A673 (cell line): ENCODE measurements at places on chromosomes 5 and 9.

DNA sequence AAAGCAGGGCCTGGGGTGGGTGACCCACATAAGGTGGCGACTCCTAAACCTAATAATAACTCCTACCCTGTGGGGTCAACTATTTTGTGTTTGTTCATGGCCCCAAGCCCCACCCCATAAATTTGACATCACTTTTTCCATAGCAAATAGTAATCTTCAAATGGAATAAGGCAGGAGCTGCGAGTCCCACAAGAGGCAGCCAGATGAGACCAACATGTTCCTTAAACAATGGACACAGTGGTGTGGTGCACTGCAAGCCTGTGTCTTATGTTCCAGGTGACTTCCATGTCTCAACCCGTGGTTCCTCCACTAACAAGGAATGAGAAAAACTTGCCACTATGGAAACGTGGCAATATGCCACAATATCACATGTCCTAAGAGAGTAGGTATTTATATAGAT, 20.6 kb downstream of the TMEM174 start:
- no peaks in the 10 kb centered on the region for H3K4me1 ChIP-seq
- no peak for DNase-seq
- H3K27ac ChIP-seq: no peak overlapping the region
- H3K4me3 ChIP-seq: no peak overlapping the region

- H3K4me3 ChIP-seq: no peak overlapping the region
- no peaks in the 10 kb centered on the region for H3K27me3 ChIP-seq
- H3K4me1 ChIP-seq: no peaks in the 10 kb centered on the region
Observed at GRCh38 chr5:98368141-98368540, 405.3 kb upstream of the RGMB start.

DNA sequence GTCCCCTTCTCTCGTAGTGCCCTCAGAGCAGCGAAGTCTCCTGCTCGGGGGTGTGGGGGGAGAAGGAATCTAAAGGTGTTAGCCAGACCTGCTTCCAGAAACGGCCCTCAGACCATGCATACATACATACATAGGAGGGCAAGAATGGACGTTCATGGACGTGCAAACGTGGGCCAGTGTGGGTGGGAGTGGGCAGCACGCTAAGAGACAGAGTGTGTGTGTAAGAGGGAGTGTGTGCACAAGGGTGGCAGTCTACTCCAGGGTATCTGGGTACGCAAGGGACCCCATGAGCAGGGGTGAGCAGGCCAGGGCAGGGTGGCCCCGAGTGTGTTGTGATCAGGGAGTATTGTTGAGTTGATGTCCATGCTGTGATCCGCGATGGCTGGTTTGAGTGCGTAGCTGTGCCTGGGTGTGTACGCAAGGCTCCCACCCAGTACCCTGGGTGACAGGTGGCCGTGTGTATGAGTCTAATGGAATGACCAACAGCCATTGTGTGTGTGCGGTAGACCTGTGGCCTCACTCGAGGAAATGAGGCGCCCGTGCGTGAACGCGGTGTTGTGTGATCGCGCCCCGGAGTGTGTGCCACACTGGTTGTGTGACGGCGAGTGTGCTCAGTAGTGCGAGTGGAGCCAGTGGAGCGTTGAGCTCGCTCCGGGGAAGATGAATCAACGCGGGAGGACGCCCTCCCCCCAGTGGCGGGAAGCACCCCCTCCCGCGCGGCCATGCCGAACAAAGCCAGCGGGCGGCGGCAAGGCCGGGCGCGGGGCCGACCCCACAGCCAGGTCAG, 826 bp downstream of the GPRIN1 start:
- peak; percentile 32 for DNase-seq
- H3K4me1 ChIP-seq: peaks cover 9% of the 10 kb centered on the region
- H3K27ac ChIP-seq: no peak overlapping the region
- H3K4me3 ChIP-seq: peak overlapping the region; percentile 53
- H3K27me3 ChIP-seq: no peaks in the 10 kb centered on the region
- H3K36me3 ChIP-seq: no peaks in the 10 kb centered on the region

- no peaks in the 10 kb centered on the region for H3K36me3 ChIP-seq
- H3K27me3 ChIP-seq: no peaks in the 10 kb centered on the region
- DNase-seq: no peak
- H3K4me3 ChIP-seq: no peak overlapping the region
Observed at GRCh38 chr9:20403346-20403745, 219.0 kb downstream of the MLLT3 start.

GRCh38 chr5:57595523-57595991, 112.9 kb upstream of the ACTBL2 start:
- no peaks in the 10 kb centered on the region for H3K4me1 ChIP-seq
- H3K27me3 ChIP-seq: no peaks in the 10 kb centered on the region
- no peaks in the 10 kb centered on the region for H3K36me3 ChIP-seq
- DNase-seq: no peak
- H3K4me3 ChIP-seq: no peak overlapping the region
- H3K27ac ChIP-seq: no peak overlapping the region

DNA sequence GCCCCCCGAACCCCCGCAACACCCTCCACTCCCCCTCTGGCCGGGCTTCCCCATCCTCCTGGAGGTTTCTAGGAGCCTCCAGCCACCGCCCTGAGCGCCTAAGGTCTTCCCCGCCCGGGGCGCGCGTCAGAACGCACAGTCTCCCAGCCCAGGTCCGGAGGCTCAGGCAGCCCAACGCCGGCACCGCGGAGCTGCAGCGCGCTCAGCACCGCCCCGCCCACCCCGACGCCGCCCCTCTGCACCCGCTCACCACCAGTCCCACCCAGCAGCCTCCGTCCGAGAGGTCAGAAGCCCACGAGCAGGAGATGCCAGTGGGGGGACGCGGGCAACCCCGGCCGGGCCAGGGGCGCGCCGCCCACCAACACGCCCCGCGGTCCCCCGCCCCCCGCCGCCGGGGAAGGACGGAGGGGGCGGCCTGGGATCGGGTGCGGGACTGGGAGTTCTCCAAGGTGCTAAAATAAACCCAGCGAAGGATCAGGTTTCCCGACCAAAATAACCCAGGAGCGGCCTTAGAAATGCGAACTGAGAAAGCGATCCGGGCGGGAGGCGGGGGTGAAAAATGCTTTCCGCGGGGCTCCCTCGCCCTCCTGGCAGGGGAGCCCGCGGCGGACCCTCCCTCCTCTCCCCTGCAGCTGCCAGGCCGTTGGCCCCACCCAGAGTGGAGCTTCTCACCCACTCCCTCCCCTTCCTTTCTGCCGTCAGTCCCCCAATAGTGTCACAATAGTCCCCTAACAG, 6.5 kb upstream of the FAM78A start:
- H3K4me1 ChIP-seq: peaks cover 4% of the 10 kb centered on the region
- no peak overlapping the region for H3K27ac ChIP-seq
- peak overlapping the region; percentile 43 for H3K4me3 ChIP-seq
- no peaks in the 10 kb centered on the region for H3K36me3 ChIP-seq
- peaks cover 19% of the 10 kb centered on the region for H3K27me3 ChIP-seq

DNA sequence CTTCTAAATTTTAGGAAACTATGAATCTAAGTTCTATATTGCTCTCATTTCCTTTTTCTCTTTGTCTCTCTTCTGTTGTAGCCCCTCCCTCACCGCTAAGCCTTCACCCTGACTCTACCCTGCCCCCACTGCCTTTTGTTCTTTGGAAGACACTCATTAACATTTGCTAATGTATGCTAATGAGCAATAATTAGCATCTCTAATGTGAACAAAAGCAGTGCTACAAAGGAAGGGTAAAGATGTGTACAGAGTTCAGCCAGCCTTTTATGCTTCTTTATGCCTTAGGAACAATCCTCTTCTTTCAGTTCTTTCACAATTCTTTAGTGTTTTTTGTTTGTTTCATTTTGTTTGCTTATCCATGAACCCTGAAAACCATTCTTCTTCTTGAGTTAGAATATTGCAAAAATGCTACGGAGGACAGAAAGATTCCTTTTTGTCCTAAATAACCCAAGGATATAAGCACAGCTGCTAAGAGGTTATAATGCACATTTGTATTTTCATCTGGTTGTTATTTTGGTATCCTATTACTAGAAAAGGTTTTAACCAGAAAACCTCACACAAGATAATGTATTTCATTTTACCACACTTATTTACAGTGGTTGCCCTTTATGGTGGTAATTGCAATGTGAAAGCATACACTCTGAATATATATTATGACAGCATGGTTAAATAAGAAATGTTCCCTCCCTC, 159.3 kb downstream of the TMC1 start:
- no peak overlapping the region for H3K4me3 ChIP-seq
- H3K36me3 ChIP-seq: no peaks in the 10 kb centered on the region
- H3K27ac ChIP-seq: no peak overlapping the region
- H3K27me3 ChIP-seq: no peaks in the 10 kb centered on the region
- DNase-seq: no peak

DNA sequence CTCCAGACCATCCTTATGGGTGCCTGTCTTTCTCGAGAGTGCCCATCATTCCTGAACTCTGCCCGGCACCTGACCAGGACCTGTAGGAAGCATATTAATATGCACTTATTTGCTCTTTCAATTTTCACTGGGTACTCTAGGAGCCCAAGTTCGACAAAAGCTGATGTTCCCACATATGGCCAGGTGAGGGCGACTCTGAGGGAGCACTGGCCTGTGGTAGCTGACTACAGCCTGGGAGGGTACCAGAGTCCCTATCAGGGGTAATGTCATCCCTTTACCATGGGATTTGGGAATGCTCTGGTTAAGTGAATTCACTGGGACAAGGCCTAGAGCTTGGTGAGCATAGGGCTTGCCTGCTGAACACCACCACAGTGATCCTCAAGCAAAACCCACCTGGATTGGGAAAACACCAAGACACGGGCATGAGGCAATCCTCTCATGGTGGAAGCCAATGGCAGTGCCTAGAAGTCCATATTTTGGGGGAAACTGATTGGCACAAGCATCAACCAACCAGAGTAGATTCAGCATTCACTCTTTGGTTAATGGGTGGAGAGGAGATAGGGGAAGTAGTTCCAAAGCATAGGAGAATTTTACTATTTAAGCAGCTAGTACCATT, 112.2 kb downstream of the MTX3 start:
- no peak overlapping the region for H3K27ac ChIP-seq
- DNase-seq: peak; percentile 48
- H3K27me3 ChIP-seq: no peaks in the 10 kb centered on the region
- H3K4me3 ChIP-seq: no peak overlapping the region
- H3K36me3 ChIP-seq: no peaks in the 10 kb centered on the region

DNA sequence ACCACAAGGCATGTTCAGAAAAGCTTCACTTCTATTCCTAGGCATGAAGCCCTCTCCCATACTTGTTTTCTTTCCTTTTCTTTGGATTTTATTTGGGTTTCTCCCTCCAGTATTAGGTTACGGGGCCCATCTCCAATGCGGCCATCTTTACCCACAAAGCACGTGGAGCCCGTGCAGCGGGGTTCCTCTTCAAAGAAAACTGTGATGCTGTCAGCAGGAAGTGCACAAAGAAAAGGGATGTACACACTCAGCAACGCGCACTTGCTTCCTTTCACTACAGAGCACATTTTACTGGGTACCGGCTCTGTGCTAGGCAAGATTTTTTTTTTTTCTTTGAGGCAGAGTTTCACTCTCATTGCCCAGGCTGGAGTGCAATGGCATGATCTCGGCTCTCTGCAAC, 106.6 kb downstream of the COL23A1 start:
- H3K27me3 ChIP-seq: no peaks in the 10 kb centered on the region
- no peak for DNase-seq
- H3K27ac ChIP-seq: no peak overlapping the region
- H3K36me3 ChIP-seq: no peaks in the 10 kb centered on the region
- H3K4me3 ChIP-seq: no peak overlapping the region
- H3K4me1 ChIP-seq: no peaks in the 10 kb centered on the region

DNA sequence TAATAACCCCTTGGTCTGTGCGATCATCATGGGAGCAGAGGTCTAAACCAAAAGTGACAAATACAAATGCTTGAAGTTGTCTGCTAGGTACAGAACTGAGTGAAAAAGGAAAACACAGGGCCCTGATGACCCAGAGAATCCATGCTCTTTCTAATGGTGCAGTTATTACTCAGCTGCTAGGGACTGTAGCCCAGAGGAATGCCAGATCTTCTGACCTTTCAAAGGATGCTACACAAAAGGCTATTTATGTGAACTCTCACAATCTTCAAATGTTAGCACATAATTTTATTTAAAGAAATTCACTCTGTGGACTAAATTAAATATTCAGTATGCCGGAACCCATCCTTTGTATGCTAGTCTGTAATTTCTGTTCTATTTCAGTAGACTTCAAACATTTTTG, 79.9 kb downstream of the PRR16 start:
- H3K4me1 ChIP-seq: no peaks in the 10 kb centered on the region
- no peaks in the 10 kb centered on the region for H3K27me3 ChIP-seq
- H3K4me3 ChIP-seq: no peak overlapping the region
- H3K36me3 ChIP-seq: no peaks in the 10 kb centered on the region
- H3K27ac ChIP-seq: no peak overlapping the region

DNA sequence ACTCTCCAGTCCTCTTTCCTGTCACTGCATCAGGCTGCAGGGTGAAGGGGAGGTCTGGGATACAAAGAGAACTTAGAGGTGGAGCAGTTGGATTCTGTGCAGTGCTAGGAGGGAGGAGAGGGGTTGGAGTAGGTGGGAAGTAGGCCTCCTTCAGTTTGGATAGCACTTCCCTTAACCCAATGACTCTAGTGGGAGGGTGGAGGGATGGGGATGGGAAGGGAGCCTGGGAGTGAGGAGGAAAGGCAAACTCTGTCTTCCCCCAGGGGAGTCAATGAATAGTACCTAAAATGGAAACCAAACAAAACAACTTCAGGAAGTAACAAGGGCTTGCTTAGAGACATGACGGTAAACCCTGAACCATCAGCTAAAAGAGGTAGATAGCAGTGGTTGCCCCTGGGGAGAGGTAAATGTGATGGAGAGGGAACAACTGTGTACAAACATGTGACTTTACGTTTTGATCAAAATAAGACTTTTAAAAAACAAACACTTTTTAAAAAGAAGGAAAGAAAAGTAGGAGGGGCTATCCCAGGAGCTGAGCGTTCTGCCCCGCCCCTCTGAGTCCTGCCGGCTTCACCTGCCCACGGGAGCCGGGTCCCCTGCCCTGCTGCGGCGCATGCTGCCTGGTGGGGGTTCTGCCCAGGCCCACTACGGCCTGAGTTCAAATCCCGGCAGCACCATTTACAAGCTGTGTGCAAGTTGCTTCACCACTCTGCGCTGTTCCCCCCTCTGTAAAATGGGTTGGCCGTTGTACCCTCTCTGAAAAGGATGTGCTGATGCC, 30.9 kb downstream of the GSN start:
- H3K4me1 ChIP-seq: peaks cover 15% of the 10 kb centered on the region
- no peak for DNase-seq
- no peaks in the 10 kb centered on the region for H3K27me3 ChIP-seq
- peak overlapping the region; percentile 53 for H3K4me3 ChIP-seq

- no peak overlapping the region for H3K27ac ChIP-seq
- no peak overlapping the region for H3K4me3 ChIP-seq
- peaks cover 4% of the 10 kb centered on the region for H3K4me1 ChIP-seq
- no peaks in the 10 kb centered on the region for H3K36me3 ChIP-seq
- DNase-seq: no peak
- H3K27me3 ChIP-seq: no peaks in the 10 kb centered on the region
Observed at GRCh38 chr9:93667006-93667405, 90.6 kb downstream of the PHF2 start.

GRCh38 chr5:12883395-12883794, 979.1 kb upstream of the CTNND2 start:
- H3K27me3 ChIP-seq: no peaks in the 10 kb centered on the region
- no peak overlapping the region for H3K4me3 ChIP-seq
- H3K4me1 ChIP-seq: no peaks in the 10 kb centered on the region
- no peak overlapping the region for H3K27ac ChIP-seq
- DNase-seq: no peak
